Choroid plexus epithelial cell (primary cell): ENCODE measurements at places on chromosomes 11 and 22.

- DNase-seq, result peak; percentile 19
Measured at GRCh38 chr11:69211920-69212797, 56.4 kb downstream of the SMIM38 start.

DNA sequence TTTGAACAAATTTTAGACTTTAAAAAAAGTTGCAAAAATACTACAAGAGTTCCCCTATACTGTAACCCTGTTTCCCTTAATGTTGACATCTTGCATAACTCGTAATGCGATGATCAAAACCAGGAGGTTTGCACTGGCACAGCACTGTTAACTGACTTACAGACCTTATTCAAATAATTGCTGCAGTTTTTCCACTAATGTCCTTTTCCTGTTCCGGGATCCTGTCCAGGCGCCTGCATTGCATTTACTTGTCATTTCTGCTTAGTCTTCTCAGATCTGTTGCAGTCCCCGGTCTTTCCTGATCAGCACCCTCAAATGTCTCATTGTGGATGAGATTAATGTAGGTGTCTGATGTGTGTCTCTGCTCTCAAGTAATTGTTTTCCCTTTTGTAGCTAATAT lies 32.0 kb downstream of the APLP2 start:
- no peak for DNase-seq

- no peak for DNase-seq
Measured at GRCh38 chr11:66987924-66988637, 13.0 kb downstream of the C11orf86 start.

GRCh38 chr11:66919923-66920322 lies 38.3 kb downstream of the PC start:
- DNase-seq, result no peak

- no peak for DNase-seq
Measured at GRCh38 chr11:44770401-44770800, 43.6 kb downstream of the TSPAN18 start.

GRCh38 chr11:60867871-60868681 lies 734 bp downstream of the ZP1 start:
- DNase-seq, result no peak

DNA sequence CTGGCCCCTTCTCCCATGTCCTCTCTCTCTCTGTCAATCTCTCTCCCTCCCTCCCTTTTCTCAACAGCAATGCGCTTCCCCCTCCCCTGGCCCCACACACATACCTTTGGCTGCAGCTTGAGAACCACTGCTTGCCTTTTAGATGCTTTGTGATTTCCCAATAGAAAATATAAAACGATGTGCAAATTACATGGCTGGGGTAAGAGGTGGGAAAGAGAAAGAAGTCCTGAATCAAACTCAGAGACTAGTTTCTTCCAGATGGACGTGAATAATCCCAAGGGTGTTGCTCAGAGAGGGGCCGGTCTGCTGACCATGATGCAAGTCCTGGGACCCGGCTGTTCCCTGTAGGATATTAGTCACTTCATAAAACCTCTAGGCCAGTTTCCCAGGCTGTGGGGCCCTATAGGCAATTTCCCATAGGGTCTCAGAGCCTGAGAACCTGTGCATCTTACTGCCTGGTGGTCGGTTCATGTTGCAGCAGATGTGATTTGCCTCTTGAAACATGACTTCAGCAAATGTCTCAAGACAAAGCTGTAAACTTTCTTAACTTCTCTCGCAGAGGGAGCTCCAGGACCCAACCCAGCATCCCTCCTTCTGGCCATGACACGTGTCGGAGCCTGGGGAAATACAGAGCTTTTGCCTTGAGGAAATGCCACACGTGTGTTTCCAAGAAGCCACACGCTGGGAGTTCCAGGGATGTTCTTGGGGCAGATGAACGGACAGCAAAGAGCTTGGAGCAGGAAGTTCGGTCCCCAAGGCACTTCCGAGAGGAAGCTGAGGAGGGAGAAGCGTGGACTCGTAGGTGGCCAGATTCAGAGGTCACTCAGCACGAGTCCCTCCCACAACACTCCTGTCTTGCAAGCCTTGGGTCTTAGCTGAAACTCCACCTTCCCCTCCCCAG lies 34.5 kb upstream of the ETS1 start:
- peak; percentile 96 for DNase-seq

- no peak for DNase-seq
Measured at GRCh38 chr11:1845561-1846452, 7.0 kb downstream of the TNNI2 start.

GRCh38 chr11:2783536-2784082 lies 83.8 kb upstream of the KCNQ1OT1 start:
- no peak for DNase-seq

- no peak for DNase-seq
Measured at GRCh38 chr11:7640816-7641215, 32.5 kb downstream of the CYB5R2 start.

- peak; percentile 87 for DNase-seq
Measured at GRCh38 chr11:74726547-74727182, 4.6 kb downstream of the CHRDL2 start.

DNA sequence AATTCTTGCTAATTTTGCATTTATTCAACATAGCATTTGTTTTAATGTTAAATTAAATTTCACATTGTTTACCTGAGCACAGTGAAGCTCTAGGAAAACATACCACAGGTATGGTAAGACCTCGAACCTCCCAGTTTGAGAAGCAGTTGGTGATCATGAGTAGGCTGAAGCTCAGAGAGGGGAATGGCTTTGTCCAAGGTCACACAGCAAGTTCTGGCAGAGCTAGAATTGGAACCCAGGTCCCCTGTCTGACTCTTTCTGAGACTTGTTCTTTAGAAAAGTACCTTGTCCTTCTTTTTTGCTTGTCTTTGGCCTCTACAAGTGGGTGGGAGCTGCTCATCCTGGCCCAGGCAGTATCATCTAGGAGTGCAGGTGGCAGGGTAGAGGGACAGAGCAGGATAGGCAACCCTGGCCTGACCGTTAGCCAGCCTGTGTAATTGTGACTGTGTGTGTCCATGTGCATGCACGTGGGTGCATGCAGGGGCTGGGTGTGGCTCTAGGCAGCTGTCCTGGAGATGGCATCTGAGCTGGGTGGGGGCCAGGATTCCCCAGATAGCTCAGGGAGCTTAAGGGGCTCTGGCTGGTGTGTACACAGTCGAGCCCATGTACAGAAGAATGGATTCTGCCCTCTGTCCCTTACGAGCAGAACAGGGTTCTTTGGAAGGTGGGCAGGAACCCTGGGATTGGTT lies 21.6 kb downstream of the PHLDB1 start:
- no peak for DNase-seq

GRCh38 chr22:49052560-49052959 lies 775.1 kb downstream of the BRD1 start:
- no peak for DNase-seq

DNA sequence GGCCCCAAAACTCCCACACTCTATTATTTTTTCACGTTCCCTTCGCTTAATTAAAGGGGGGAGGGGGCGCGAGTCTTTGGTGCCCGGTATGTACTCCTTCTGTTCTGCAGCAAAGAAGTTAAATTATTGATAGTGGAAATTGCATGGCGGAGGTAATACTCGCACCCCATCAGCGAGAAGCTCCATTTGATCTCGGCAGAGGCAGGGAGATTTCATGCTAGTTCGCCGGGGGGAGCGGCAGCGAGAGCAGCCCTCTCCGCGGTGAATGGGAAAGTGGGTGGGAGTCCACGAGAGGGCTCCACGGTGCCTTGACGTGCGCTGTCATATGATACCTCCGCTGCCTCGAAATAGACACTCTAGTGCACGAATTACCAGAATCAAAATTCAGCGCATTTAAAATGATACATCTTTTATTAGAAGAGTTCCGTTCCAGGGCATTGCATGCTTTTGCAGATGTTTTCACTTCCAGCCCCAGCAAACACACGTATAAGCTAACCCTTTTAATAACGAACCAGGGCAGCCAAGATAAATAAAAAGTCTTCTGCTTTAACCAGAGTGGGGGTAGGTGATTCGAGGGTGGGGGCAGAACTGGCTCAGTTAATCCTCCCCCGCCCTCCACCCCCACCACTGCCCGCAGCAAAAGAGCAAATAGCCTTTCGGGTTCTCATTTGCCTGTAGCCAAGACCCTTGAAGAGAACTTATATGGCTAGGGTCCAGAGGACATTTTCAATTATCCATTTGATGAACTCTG lies 1.3 kb upstream of the BDNF start:
- DNase-seq, result peak; percentile 81

GRCh38 chr11:91373497-91373896 lies 851.1 kb upstream of the FAT3 start:
- DNase-seq, result peak; percentile 2

- DNase-seq, result no peak
Measured at GRCh38 chr11:116777056-116777455, 4.3 kb upstream of the BUD13 start.

- DNase-seq, result no peak
Measured at GRCh38 chr11:77450227-77450626, 23.7 kb downstream of the PAK1 start.

DNA sequence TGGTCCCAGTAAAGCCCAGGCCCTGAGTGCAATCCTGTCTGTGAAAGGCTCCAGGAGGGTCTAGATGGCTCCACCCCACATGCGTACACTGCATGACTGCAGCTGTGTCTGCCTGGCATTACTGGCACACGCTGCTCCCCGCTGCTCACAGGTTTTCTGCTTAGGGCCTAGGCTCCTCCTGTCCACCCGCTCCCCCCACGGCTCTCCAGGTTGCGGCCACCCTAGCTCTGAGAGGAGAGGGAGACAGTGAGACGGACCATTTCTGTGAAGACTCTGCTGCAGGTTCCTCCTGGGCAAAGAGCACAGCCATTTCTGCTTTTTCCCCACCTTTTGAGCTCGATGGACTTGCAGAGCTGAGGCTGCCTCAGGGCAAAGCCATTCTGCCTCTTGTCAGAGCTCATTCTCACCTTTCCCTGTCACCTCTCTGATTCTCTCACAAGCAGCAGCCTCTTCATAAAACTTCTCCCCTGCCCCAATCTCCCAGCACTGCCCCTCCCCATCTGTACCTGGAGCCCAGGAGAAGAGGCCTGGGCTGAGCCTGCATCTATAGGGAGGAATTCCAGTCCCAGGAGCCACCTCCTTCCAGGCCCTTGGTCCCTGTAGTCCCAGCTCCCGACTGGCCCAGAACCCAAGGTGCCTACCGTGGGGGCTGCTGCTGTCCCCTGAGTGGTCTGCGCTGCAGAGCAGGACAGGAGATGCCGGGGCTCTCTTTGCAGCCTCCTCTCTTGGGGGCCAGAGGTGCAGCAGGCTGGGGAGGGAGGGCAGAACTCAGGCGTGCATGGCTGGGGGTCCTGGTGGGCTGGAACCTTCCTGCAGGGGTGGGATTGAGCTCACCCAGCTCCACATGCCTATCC lies 433.7 kb upstream of the B3GAT1 start:
- no peak for DNase-seq

- DNase-seq, result no peak
Measured at GRCh38 chr22:48952256-48953102, 875.2 kb downstream of the BRD1 start.

DNA sequence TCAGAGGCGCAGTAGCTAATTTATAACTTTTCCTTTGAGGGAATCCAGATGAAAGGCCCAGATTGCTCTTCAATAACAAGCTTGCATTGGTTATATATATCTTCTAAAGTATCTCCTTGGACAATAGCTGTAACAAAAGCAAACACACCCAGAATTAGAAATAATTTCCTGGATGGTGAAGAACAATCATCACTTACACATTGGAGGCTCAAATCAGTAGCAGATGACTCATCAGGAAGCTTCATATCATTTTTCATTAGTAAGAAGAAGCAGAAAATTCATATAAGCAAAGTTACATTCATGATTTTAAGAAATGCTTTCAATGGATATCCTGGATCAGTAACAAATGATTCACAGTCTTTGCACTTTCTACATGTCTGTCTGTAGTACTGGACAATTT lies 173.6 kb upstream of the CCDC90B start:
- peak; percentile 9 for DNase-seq

GRCh38 chr11:80241766-80242165 lies 800.9 kb upstream of the TENM4 start:
- DNase-seq, result peak; percentile 55

DNA sequence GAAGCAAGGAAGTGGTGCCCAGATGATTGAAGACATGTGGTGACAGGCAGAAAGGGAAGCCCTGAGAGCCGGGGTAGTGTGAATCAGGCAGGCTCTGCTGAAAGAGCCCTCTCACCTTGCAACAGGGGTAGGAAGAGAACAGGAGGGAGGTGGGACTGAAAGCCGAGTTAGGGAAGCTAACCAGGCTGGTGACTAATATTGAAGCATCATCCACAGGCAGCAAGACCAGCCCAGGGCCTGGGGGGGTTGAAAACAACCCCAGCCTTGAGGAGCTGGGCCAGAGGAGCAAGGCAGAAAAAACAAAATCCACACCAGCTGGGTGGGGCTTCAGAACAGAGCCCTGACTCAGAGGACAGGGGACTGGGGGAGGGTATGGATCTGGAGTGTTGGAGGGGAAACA lies 35.0 kb upstream of the CRTAM start:
- peak; percentile 38 for DNase-seq

GRCh38 chr11:113440816-113441215 lies 34.4 kb downstream of the DRD2 start:
- DNase-seq, result no peak

DNA sequence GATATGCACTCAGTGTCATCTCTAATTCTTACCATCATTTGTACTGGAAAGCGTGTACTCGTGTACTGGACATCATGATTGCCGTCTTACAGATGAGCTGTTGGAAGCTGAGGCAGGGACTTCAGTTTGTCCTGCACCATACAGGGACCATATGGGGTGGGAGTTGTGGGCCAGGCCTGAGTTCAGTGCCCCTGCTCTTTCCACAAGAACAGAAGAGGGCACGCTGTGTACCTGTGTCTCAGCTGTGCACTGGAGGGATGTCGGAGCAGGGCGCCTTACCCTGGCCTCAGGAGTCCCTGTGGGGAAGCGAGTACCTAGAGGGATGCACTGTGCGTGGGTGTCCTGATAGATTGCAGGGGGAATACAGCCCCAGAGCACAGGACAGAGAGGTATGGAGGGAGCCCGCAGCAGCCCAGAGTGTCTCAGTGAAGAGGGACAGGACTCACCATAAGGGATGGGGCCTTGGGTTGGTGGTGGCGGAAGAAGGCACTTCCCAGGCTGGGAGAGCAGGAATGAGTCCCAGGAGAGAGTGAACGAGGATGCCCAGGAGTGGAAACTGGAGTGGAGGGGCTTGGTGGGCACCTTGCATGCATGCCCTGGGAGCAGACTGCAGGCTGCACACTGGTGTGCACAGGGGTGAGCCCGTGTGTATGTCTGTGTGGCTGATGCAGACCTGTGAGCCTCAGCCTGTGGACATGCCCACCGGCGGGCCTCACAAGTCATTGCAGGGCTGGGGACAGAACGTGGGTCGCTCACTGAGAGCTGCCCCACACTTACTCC lies 329.7 kb downstream of the TBC1D22A start:
- no peak for DNase-seq

- DNase-seq, result no peak
Measured at GRCh38 chr11:128493570-128493965, 93.8 kb downstream of the ETS1 start.

GRCh38 chr11:117826832-117827231 lies 2.3 kb upstream of the FXYD2 start:
- no peak for DNase-seq

DNA sequence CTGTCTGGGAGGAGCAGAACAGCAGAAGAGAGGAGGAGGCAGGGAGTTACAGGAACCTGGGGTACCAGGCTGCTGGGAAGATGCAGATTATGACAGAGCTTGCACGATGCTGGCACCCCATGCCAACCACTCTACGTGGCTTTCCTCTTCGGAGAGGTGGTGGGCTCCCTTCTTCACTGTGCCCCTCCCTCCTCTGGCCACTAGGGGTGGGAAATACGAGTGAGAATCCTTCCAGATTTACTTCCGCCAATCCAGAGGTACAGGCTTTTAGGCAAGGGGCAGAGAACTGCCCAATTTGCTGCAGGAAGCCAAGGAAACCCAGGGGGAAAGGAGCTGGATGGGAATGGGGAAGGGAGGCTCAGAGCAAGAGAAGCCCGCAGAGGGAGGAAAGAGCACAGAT lies 12.3 kb downstream of the HYOU1 start:
- no peak for DNase-seq

- DNase-seq, result no peak
Measured at GRCh38 chr11:60924906-60925853, 920 bp downstream of the TMEM132A start.
